ENCODE measurements at places on chromosomes 1 and 21.

- DNase-seq: no peak
These were observed 91.3 kb downstream of the RWDD3 start for GRCh38 chr1:95325349-95325748.

DNA sequence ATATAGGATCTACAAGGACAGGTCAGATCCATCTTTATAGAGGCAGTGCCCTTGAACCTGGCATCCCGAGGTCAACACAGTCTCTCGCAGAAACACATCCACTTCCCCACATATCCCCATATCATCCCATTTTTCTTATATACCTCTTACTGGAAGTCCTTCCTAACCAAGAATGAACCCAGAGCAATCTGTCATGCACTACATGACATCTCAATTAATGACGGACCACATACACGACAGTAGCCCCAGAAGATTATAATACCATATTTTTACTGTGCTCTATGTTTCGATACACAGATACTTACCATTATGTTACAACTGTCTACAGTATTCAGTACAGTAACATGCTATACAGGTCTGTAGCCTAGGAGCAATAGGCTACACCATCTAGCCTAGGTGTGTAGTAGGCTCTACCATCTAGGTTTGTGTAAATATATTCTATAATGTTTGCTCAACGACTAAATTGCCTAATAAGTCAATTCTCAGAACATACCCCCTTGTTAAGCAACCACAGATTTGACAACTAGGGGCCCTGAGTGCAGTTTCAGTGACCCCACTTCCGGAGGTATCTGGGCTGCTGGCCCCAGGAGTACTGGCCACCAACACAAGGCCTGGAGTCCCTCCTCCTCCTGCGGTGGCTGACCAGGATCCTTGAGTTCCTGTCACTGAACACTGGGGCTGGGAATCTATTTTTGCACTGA, 28.1 kb downstream of the PTPN14 start:
- DNase-seq: no peak

GRCh38 chr1:248926401-248927182, 20.6 kb downstream of the PGBD2 start:
- DNase-seq: no peak

DNA sequence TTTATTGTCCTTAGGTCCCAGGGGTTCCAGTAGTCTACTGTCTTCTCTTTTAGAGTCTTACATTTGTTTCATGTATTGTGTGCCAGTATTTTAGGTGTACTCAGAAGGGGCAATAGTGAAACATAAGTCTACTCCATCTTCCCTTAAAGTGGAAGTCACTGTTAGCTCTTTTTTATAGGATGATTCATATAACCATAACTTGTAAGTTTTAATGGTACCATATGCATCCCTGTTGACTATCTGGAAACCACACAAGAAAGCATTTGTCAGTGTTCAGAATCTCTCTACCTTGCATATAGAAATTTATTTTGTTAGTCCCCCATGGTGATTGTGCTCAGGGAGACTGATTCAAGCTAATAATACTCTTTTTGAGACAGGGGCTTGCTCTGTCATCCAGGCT, 149.9 kb downstream of the HS2ST1 start:
- DNase-seq: no peak
